Stimulated activated CD4-positive, alpha-beta T cell treated with anti-CD3 and anti-CD28 coated beads, Interleukin-12 subunit alpha, Interleukin-12 subunit beta, amount 100 ng/mL, for 24 hours (primary cell): ENCODE measurements at places on chromosomes 3 and 15.

DNA sequence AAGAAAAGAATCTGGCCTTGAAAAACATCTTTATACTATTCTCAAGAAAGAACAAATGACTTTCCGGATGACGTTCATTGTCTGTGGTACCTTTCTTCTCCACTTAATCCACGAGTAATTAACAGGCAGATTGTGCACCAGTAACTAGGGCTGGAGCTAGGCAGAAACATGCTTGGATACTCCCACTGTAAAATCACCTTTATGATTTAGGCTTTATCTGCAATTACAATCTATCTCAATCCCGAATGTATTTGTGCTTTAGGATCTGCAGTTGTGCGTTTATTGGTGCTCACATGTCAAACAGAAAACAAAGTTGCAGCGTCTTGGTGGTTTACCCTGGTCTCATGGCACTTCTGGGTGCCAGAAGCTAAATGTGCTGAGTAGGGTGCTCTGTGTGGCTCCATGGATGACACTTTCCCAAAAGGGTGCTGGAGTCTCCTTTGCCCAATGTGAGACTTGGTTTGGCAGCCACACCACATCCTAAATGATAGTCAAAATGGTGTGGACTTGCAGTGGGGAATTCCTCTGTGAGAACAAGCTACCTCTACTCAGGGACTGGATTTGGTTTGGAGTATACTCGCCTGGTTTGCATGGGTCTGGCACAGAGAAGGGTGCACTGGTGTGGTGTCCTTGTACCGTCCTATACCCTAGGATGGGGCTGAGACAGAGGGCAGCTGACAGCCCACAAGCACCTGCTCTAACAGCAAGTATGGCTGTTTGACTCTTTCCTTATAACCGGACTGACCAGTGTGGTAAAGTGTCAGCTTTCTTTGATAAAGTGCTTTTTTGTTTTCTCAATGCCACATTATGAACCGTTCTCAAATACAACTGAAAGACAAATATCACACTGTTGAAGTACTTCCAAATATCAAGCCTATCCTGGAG is 7.7 kb downstream of the SERP1 start:
- no peak for DNase-seq

- DNase-seq: no peak
Observed at GRCh38 chr15:47407692-47408091, 309.6 kb upstream of the SEMA6D start.

GRCh38 chr3:148903022-148903442 is 37.9 kb downstream of the CPA3 start:
- no peak for DNase-seq

- DNase-seq: no peak
Observed at GRCh38 chr3:187955587-187955952, 198.4 kb upstream of the LPP start.

GRCh38 chr15:64559243-64559642 is 98.9 kb downstream of the ZNF609 start:
- DNase-seq: no peak

GRCh38 chr3:31896648-31897433 is 84.2 kb downstream of the OSBPL10 start:
- DNase-seq: no peak

DNA sequence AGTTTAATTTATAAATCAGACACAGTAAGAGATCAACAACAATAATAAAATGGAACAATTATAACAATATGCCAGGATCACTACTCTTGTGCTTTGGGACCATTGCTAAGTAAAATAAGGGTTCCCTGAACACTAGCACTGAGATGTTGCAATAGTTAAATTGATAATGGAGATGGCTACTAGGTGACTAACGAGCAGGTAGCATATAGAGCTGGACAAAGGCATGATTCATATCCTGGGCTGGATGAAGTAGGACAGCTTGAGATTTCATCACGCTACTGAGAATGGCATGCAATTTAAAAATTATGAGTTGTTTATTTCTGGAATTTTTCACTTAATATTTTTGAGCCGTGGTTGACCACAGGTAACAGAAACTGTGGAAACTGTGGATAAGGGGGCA is 20.7 kb upstream of the MYZAP start:
- no peak for DNase-seq

- no peak for DNase-seq
Observed at GRCh38 chr3:195001961-195002861, 268.7 kb downstream of the XXYLT1 start.

- DNase-seq: no peak
Observed at GRCh38 chr3:53936347-53936746, 44.7 kb upstream of the SELENOK start.

- no peak for DNase-seq
Observed at GRCh38 chr3:16383864-16384263, 118.9 kb downstream of the OXNAD1 start.

DNA sequence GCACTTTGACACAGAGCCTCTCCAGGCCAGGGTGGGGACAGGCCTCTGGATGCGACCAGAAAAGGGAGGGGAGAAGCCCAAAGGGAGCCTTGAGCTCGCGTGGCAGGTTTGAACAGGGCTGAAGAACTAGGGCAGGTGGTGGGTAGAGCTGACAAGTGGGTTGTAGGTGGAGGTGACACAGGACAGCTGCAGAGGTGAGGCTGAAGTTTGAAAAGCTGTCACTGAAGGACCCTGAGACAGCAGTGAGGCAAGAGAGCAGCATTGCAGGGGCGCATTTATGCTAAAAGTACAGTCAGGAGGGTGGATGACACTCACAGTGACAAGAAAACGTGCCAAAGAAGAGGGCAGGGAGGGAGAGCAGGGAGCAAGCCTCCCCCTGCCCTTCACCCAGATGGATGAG is 21.8 kb upstream of the EPB42 start:
- no peak for DNase-seq

GRCh38 chr15:77219841-77220240 is 148.9 kb upstream of the TSPAN3 start:
- no peak for DNase-seq

GRCh38 chr3:37957539-37957936 is 33.0 kb upstream of the VILL start:
- no peak for DNase-seq

- peak; percentile 57 for DNase-seq
Observed at GRCh38 chr3:139111392-139112229, 66.9 kb upstream of the PRR23C start.

GRCh38 chr3:194750491-194750828 is 64.8 kb downstream of the FAM43A start:
- no peak for DNase-seq

DNA sequence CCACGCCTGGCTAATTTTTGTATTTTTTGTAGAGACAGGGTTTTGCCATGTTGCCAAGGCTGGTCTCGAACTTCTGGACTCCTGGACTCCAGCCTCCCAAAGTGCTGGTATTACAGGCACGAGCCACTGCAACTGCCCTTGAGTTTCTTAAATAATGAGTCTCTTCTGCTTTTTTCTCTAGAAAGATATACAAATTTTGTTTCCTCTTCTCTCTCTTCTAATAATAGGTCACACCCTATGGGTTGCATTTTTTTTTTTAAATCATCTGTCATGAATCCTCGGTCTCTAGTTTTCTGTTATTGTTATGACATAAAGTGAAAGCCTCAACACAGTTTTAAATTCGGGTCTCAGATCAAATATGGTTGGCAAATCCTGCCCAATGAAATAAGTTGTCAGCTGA is 111.2 kb downstream of the IL12A start:
- no peak for DNase-seq

- no peak for DNase-seq
Observed at GRCh38 chr15:84887938-84888337, 3.5 kb downstream of the SLC28A1 start.

DNA sequence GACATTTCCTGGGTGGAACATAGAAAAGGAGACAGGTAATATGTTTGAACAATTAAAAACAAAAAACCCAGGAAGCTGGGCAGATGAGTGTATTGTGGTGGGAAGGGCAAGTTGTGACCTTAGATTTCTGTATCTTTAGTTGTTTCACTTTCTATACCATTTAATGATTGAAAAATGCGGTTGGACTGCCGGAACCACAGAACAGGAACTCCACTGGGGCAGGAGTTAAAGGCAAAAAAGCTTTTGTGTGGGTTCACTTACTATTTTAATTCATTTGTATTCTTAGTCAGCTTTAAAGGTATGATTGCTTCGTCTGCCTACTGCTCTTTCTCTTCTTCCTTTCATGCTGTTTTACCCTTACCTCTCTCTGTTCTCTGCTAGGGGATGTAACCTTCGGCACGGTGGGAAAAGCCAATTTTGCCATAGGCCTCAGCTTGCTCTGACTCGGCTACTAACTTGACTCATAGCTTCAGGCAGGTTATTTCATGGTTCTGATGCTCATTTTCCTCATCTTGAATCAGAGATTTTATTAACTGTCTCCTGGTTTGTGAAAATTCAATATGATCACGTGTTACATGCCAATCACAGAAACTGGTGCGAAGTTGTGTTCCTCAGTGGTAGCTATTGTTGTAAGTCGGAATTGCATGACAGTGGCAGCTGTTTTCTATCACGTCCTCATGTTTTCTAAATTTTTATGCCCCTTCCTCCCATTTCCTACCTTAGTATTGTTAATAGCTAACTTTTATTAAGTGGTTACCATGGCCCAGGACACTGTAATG is 1.6 kb upstream of the MCTP2 start:
- DNase-seq: no peak

DNA sequence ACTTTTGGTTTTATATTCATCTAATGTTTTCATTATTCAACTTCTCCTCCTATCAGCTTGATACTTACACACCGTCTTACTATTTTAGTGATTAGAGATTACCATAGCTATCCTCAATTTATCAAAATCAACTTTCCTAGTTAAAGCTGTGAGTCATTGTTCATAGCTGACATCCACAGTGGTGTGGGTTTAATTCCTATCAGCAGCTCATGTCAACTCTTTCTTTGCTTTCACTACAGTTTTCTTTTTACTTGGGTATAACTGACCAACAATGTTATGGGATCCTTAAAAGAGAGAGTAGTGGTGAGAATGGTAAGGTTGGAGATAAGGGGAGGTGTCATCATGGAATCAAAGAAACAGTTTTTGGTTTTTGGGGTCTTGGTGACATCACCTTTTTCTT is 112.7 kb downstream of the NFKBIZ start:
- no peak for DNase-seq

DNA sequence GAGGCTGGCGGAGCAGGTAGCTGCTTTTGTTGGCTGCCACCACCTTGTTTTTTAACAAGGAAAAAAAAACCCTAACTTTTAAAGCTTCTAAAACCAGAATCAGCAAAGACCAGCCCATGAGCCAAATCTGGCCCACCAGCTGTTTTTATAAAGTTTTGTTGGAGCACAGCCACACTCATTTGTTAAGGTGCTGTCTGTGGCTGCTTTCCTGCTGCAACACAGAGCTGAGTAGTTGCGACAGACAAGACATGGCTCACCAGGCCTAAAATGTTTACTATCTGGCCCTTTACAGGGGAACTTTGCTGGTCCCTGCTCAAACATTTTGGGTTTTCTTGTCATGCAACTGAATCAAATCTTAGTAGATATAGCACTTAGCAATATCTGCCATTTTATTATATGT is 18.9 kb downstream of the EFCAB12 start:
- DNase-seq: no peak

GRCh38 chr3:59655418-59656015 is 605.7 kb upstream of the CFAP20DC start:
- DNase-seq: no peak

DNA sequence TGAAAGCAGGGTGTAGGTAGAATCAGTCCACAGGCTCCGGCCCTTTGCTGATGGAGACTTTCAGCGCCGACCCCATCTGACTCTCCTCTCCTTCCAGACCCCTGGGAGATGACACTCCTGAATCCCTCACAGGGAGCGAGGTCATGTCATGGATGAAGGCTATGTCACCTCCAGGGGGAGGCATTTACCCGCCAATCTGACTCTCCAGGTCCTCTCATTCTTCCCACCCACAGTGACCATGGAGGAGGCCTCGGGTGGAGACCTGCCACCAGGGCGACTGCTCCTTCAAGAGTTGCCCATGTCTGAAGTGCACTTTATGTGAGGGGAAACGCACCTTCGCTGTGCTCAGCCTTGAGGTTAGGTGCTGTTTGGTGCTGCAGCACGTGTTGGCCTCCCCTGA is 112.7 kb downstream of the KLF13 start:
- peak; percentile 34 for DNase-seq

- no peak for DNase-seq
Observed at GRCh38 chr3:186788482-186789370, 5.3 kb downstream of the EIF4A2 start.

GRCh38 chr3:124316034-124316287 is 324.0 kb upstream of the ROPN1 start:
- no peak for DNase-seq

- DNase-seq: no peak
Observed at GRCh38 chr3:151169262-151169947, 33.6 kb downstream of the GPR171 start.

- no peak for DNase-seq
Observed at GRCh38 chr3:63709576-63709975, 57.1 kb downstream of the SNTN start.

GRCh38 chr3:188261011-188261410 is 107.1 kb downstream of the LPP start:
- no peak for DNase-seq

- DNase-seq: no peak
Observed at GRCh38 chr3:76370749-76371520, 585.6 kb upstream of the ZNF717 start.

DNA sequence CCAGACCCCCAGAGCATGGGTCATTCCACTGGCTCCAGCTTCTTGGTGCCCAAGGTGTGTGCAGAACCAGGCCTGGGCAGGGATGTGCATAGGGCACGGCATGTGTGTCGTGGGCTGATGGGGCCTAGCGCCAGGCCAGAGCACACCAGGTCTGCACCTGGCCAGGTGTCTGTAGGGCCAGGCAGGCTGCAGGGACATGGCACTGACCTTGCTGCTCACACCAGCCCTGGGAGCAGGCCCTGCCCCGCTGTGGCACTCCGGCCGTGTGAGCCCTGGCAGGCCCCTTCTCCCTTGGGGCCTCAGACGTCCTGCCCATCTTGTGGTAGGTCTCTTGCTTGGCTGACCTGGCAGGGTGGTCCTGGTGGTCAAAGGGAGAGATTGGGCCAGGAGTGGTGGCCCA is 84.3 kb upstream of the RPL32 start:
- no peak for DNase-seq

DNA sequence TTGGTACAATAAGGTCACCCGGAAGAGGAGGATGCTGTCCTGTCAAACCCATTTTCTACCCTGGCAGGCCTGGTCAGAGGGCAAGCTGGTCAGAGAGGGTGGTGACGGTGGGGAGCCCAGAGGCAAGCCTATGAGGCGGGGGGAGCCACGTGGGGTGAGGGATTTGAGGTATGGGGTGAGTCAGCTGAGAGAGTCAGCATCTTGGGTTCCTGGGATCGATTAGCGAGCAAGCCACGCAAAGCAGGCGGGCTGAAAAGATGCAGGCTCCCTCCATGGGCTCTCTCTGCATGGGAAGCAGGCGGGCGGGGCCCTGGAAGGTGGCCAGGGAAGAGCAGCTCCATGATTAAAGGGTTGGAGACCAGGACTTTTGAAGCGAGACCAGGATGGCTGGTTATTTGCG is 48.1 kb downstream of the MAGEF1 start:
- DNase-seq: no peak
